ENCODE measurements at places on chromosomes 7 and 10.

- DNase-seq, result no peak
- H3K4me1 ChIP-seq, result no peaks in the 10 kb centered on the region
- H3K36me3 ChIP-seq, result no peaks in the 10 kb centered on the region
- H3K4me3 ChIP-seq, result no peak overlapping the region
Measured at GRCh38 chr10:130558746-130559546, 422.8 kb downstream of the GLRX3 start.

GRCh38 chr7:105019269-105019668, 5.3 kb downstream of the KMT2E start:
- no peaks in the 10 kb centered on the region for H3K27me3 ChIP-seq
- no peak for DNase-seq
- H3K36me3 ChIP-seq, result no peaks in the 10 kb centered on the region
- peaks cover 64% of the 10 kb centered on the region for H3K4me1 ChIP-seq
- no peak overlapping the region for H3K27ac ChIP-seq
- no peak overlapping the region for H3K4me3 ChIP-seq

- H3K27me3 ChIP-seq, result no peaks in the 10 kb centered on the region
- H3K4me1 ChIP-seq, result peaks cover 68% of the 10 kb centered on the region
Measured at GRCh38 chr10:125062914-125063230, 97.5 kb downstream of the CTBP2 start.

- H3K27me3 ChIP-seq, result no peaks in the 10 kb centered on the region
- H3K36me3 ChIP-seq, result no peaks in the 10 kb centered on the region
- DNase-seq, result no peak
- no peak overlapping the region for H3K4me3 ChIP-seq
Measured at GRCh38 chr7:138115047-138115446, 38.8 kb downstream of the AKR1D1 start.

- H3K4me3 ChIP-seq, result no peak overlapping the region
- no peaks in the 10 kb centered on the region for H3K4me1 ChIP-seq
- no peaks in the 10 kb centered on the region for H3K27me3 ChIP-seq
- H3K36me3 ChIP-seq, result no peaks in the 10 kb centered on the region
- DNase-seq, result no peak
Measured at GRCh38 chr7:31202801-31203200, 137.7 kb downstream of the NEUROD6 start.

DNA sequence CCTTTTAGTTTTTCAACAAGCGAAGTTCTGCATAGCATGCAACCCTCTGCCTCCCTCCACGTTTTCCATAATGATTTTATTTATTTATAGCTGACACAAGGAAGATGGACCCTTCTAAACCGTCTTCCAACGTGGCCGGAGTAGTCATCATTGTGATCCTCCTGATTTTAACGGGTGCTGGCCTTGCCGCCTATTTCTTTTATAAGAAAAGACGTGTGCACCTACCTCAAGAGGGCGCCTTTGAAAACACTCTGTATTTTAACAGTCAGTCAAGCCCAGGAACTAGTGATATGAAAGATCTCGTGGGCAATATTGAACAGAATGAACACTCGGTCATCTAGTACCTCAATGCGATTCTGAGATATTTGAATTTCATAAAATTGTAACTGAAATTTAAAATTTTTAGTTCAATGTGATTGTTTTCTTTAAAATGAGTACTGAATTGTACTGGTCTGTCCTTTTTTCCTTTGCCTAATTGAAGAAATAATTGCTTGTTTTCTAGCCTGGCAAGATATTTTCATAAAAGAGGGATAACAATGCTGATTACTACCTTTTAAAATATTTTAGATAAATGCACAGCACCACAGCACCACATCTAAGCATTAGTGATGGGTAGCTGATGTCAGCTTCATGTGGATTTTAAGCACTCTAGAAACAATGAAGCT, 41.5 kb upstream of the SLC39A12 start:
- H3K4me1 ChIP-seq, result peaks cover 7% of the 10 kb centered on the region
- no peak overlapping the region for H3K4me3 ChIP-seq
- no peak overlapping the region for H3K27ac ChIP-seq
- H3K27me3 ChIP-seq, result no peaks in the 10 kb centered on the region

DNA sequence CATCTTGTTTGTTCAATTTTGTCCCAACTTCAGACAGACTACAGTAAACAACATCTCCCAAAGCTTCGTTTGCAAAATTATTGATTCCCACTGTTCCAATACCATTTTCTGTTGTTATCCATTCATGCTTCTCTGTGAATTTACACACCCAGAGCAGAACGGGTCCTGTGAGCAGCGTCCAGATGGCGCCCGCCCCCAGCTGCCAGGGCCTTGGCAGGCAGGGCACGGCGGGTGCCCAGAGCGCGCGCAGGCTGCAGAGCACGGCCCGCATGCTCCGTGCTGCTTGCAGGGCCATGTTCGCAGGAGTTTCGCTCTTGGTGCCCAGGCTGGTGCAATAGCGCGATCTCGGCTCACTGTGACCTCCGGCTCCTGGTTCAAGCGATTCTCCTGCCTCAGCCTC, 32.5 kb upstream of the SEPTIN7 start:
- DNase-seq, result no peak
- H3K27me3 ChIP-seq, result no peaks in the 10 kb centered on the region
- no peak overlapping the region for H3K27ac ChIP-seq

DNA sequence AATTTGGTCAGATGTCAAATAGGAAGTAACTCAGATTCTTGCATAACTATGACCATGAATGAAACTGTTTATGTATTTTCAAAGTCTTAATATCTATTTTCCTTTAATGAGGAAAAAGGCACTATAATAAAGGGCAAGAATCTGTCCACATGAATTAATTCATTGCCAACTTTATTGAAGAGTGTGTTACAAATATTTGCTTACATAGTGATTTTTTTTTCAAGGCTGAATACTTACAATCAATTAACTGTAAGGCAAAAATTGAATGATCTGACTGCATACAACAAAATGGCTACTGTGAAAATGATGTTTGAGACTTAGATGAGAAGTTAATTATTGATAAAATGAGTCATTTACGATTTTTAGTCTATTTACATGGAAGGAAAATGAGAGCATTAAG, 475.0 kb downstream of the DNAJB9 start:
- H3K4me1 ChIP-seq, result no peaks in the 10 kb centered on the region
- no peak overlapping the region for H3K27ac ChIP-seq
- no peak overlapping the region for H3K4me3 ChIP-seq
- no peaks in the 10 kb centered on the region for H3K36me3 ChIP-seq
- no peaks in the 10 kb centered on the region for H3K27me3 ChIP-seq
- DNase-seq, result no peak

- H3K4me3 ChIP-seq, result no peak overlapping the region
- H3K4me1 ChIP-seq, result no peaks in the 10 kb centered on the region
- no peaks in the 10 kb centered on the region for H3K36me3 ChIP-seq
Measured at GRCh38 chr7:102101111-102101551, 185.5 kb upstream of the SH2B2 start.

- H3K4me1 ChIP-seq, result no peaks in the 10 kb centered on the region
- no peaks in the 10 kb centered on the region for H3K36me3 ChIP-seq
- no peak overlapping the region for H3K4me3 ChIP-seq
- H3K27ac ChIP-seq, result no peak overlapping the region
- no peak for DNase-seq
Measured at GRCh38 chr10:48786606-48787282, 102.1 kb downstream of the WDFY4 start.

GRCh38 chr7:78073609-78074382, 275.2 kb downstream of the PHTF2 start:
- DNase-seq, result no peak
- no peaks in the 10 kb centered on the region for H3K36me3 ChIP-seq
- H3K4me1 ChIP-seq, result no peaks in the 10 kb centered on the region
- no peak overlapping the region for H3K4me3 ChIP-seq
- no peaks in the 10 kb centered on the region for H3K27me3 ChIP-seq

DNA sequence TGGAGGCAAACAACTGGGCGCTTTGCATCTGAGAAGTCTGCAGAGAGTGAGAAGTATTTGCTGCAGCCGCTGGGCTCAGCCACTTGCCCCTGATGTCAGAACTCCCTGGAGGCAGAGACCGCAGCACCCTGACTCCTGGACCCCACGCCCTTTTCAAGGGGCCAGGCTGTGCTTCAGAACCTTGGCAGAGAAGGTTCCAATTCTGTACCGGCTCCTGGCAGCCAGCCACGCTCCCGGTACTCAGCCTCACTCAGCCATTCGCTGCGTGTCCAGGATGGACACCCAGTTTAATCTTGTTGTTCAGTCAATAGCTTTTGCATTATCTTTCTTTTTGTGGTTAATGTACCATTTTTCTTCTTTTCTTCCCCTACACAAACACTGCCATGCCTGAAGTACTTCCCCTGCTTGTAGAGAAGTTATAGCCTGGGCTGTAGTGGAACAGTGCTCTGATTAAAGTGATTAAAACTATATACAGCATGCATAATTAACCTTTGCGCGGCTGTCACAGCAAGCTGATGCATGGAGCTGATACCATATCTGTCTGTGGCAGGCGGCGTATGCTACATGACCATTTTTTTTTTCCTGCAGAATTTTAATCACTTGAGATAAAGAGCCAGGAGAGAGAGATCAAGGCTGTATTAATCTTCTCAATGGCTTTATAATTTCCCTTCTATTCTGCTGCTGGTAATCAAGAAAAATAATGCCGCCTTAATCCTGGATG, 578.5 kb downstream of the SDK1 start:
- no peak overlapping the region for H3K4me3 ChIP-seq
- no peaks in the 10 kb centered on the region for H3K36me3 ChIP-seq
- H3K27ac ChIP-seq, result no peak overlapping the region
- H3K27me3 ChIP-seq, result no peaks in the 10 kb centered on the region

GRCh38 chr7:88315522-88315921, 8.8 kb upstream of the STEAP4 start:
- no peak overlapping the region for H3K27ac ChIP-seq
- H3K4me1 ChIP-seq, result peaks cover 10% of the 10 kb centered on the region
- H3K27me3 ChIP-seq, result no peaks in the 10 kb centered on the region
- H3K4me3 ChIP-seq, result no peak overlapping the region

DNA sequence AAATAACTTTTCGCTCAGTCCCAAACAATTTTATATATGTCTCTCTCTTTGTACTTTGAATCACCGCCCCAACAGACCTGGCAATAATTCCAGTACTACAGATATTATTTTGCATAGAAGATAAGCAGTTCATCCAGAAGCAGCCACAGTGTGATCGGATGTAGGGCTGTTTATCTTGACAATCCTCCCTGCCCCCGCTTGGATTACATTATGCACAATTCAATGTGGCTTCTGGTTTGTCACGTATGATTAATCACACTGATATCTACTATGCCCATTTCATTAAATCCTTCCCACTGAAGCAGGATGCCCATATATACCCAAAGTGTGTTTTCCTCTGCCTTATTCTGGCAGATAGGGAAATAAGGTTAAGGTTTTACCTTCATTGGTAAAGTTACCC, 115.2 kb downstream of the PDE1C start:
- H3K4me1 ChIP-seq, result no peaks in the 10 kb centered on the region
- DNase-seq, result no peak
- H3K36me3 ChIP-seq, result no peaks in the 10 kb centered on the region
- no peak overlapping the region for H3K27ac ChIP-seq
- H3K27me3 ChIP-seq, result no peaks in the 10 kb centered on the region
- H3K4me3 ChIP-seq, result no peak overlapping the region

DNA sequence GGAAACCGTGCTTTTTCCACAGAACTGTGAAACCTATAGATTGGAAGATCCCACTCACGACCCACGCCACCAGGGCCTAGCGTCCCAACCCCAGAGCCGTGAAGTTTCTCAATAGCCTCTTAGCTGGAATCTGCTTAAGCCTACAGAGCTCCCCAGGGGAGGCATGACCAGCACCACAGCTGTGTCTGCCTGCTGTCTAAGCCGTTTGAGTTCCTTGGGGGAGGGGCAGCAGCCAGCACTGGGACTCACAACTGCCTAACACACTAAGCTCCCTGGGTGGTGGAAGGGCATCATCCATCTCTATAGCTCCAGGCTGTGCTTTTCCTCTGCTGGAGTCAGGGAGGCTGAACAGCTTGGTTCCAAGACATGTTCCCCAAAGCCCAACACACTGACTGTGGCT, 26.0 kb upstream of the TMEM140 start:
- H3K27me3 ChIP-seq, result no peaks in the 10 kb centered on the region
- H3K27ac ChIP-seq, result no peak overlapping the region
- no peak for DNase-seq

- H3K27me3 ChIP-seq, result no peaks in the 10 kb centered on the region
- H3K4me3 ChIP-seq, result no peak overlapping the region
- no peaks in the 10 kb centered on the region for H3K36me3 ChIP-seq
- H3K4me1 ChIP-seq, result peaks cover 5% of the 10 kb centered on the region
- no peak overlapping the region for H3K27ac ChIP-seq
Measured at GRCh38 chr10:12589791-12590190, 240.4 kb downstream of the CAMK1D start.

- H3K27ac ChIP-seq, result no peak overlapping the region
- no peak overlapping the region for H3K4me3 ChIP-seq
Measured at GRCh38 chr10:33279276-33279675, 55.2 kb downstream of the NRP1 start.

GRCh38 chr7:30710669-30711068, 28.4 kb upstream of the CRHR2 start:
- no peaks in the 10 kb centered on the region for H3K27me3 ChIP-seq
- H3K4me3 ChIP-seq, result no peak overlapping the region
- peaks cover 15% of the 10 kb centered on the region for H3K4me1 ChIP-seq
- no peaks in the 10 kb centered on the region for H3K36me3 ChIP-seq
- no peak overlapping the region for H3K27ac ChIP-seq

- no peaks in the 10 kb centered on the region for H3K27me3 ChIP-seq
- H3K27ac ChIP-seq, result no peak overlapping the region
- no peak overlapping the region for H3K4me3 ChIP-seq
- no peaks in the 10 kb centered on the region for H3K4me1 ChIP-seq
Measured at GRCh38 chr7:104961821-104962220, 52.2 kb upstream of the KMT2E start.

- DNase-seq, result no peak
- H3K4me3 ChIP-seq, result no peak overlapping the region
- H3K27ac ChIP-seq, result no peak overlapping the region
- H3K4me1 ChIP-seq, result peaks cover 4% of the 10 kb centered on the region
- no peaks in the 10 kb centered on the region for H3K27me3 ChIP-seq
Measured at GRCh38 chr7:22791204-22792158, 31.2 kb downstream of the TOMM7 start.

- H3K36me3 ChIP-seq, result no peaks in the 10 kb centered on the region
- no peak overlapping the region for H3K4me3 ChIP-seq
- no peaks in the 10 kb centered on the region for H3K27me3 ChIP-seq
- no peaks in the 10 kb centered on the region for H3K4me1 ChIP-seq
- no peak overlapping the region for H3K27ac ChIP-seq
- DNase-seq, result no peak
Measured at GRCh38 chr7:112293416-112293815, 86.9 kb downstream of the ZNF277 start.

- H3K36me3 ChIP-seq, result no peaks in the 10 kb centered on the region
- peaks cover 23% of the 10 kb centered on the region for H3K4me1 ChIP-seq
- no peak for DNase-seq
Measured at GRCh38 chr7:106457678-106458077, 172.9 kb upstream of the NAMPT start.

All from body of pancreas (tissue), 4 donors.